CD8-positive, alpha-beta T cell (primary cell): ENCODE measurements at places on chromosomes 4 and X.

- no peak for DNase-seq
Observed at GRCh38 chrX:12327836-12328235, 189.6 kb downstream of the FRMPD4 start.

DNA sequence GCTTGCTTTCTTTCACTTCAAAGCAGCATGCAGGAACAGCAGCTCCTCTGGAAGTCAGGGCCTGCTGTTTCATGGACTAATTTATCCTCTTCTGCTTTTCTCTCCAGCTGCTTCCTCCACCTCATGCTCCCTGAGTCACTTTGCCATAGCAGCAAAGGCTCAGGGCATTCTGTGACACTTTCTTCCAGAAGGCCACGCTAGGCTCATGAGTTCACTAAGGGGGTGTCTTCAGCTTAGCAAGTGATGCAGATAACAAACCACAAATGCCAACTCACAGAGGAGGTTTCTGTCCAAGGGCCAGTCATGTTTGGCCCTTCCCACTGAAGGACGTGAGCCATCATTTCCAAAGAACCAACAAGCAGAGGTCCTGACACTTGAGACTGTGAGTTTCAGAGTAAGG, 200.2 kb downstream of the ADGRA3 start:
- no peak for DNase-seq

DNA sequence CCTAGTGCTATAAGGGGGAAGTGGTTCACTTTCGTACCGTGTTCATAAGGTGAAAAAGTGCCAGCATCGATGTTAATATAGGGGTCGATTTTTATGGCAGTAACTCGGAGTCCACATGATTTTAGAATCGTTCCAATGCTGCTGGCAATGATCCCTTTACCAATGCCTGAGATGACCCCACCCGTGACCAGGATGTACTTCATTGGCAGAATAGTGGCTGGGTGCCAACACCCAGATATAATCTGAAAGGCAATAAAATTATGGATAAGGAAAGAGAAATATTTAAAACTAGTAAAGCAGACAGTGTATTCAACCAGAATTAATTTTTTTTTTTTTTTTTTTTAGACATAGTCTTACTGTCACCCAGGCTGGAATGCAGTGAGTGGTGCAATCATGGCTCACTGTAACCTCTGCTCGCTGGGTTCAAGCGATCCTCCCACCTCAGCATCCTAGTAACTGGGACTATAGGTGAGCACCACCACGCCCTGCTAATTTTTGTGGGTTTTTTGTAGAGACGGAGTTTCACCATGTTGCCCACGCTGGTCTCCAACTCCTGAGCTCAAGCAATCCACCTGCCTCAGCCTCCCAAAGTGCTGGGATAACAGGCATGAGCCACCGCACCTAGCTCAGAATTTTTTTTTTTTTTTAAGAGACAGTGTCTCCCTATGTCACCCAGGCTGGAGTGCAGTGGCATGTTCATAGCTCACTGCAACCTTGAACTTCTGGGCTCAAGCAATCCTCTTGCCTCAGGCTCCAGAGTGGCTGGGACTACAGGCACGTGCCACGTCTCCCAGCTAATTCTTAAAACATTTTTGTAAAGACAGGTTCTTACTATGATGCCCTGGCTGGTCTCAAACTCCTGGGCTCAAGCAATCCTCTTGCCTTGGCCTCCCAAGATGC, 9.5 kb downstream of the CTPS2 start:
- no peak for DNase-seq

DNA sequence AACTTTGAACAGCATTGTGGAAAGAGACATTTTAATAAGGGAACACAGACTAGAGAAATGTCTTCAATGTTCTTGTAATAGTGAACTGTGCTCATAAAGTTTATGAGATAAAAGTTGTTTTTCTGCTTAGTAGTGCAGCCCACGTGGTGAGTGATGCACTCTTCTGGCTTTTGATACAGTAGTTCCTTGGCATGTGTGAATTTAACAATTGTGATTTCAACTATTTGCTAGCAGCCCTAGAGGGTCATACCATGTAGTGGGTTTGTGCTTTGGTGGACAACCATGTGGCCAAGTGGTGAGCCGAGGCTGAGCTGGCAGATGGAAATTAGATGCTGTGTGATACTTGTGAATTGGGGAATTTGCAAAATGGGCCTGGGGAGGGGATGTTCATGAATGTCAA, 116.2 kb upstream of the SLC4A4 start:
- no peak for DNase-seq

DNA sequence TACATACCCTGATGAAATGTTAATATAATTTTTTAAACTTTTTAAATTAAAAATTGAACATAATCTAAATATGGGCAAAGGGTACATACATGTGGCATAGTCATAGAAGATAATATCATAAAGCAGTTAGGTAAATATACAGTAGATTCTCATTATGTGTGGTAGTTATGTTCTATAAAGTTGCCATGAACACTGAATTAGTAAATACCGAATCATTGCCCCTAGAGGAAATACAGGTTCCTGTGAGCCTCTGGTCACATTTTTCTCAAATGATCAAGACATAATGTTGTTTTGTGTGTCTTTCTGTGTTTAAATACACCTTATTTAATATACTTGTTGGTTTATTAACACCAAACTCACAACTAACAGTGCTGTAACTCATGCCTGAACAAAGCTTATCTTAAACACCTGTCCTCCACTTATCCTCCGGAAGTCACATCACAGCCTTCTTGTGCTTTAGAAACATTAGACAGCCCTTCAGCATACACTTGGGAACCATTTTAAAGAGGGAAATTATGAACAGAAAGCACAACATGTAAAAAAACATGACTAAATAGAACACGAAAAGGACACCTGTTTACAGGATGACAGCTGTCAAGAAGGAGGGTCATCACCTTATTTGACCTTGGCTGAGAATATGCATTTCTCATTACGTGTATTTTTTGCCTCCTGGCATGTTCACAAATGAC, 169.4 kb upstream of the NAP1L5 start:
- no peak for DNase-seq

- DNase-seq, result no peak
Observed at GRCh38 chr4:103998756-103999155, 279.0 kb upstream of the TACR3 start.

DNA sequence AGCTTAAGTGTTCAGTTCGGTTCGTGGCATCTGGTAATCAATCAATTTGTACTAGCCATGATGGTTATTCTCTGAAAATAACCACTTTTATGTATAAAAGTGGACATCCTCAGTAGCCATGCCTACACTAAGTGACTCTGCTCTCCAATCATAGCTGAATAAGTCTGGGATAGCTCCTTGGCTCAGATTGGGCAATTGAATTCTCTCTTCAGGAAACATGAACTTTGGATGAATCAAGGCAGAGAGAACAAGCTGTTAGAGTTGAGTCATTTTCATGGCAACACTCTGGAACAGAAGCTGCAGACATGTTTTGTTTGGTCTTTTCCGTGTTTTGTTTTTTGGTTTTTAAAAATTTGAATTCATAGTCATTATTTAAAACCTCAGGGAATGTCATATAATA, 66.8 kb upstream of the TMEM164 start:
- no peak for DNase-seq

DNA sequence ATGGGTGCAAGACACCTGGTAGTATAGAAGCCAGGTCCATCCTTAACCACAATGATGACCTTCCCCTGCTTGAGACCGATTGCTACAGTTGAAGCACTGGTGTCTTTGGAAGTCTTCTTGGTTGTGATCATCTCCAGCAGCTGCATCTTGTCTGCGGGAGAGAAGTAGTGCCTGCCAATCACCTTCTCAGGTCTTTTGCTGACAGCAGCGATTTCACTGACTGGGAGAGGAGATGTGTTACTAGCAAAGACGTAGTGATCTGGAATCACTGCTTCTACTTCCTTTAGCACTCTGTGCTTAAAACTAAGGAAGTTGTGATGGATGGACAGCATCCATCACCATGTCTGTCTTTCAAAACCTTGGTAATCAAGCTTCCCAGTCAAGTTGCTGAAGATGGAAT, 25.9 kb downstream of the CPE start:
- no peak for DNase-seq

- DNase-seq, result no peak
Observed at GRCh38 chr4:124997991-124998390, 285.5 kb upstream of the ANKRD50 start.

DNA sequence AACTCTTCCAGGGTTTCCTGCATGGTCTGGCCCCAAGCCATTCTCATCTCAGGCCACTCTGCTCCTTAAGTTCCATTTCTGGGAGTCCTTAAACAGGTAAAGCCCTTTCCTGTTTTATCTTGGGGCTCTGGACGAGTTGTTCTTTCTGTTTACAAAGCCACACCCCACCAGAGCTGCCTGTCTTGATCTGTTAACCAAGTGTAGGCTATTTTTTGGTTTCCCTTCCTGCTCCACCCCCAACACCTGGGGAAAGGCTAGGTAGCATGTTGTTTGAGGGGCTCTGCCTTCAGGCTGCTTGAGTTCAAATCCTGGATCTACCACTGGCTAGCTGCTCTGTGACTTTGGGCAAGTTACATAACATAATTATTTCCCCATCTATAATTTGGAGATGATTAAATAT, 40.0 kb downstream of the ERVMER34-1 start:
- DNase-seq, result no peak

DNA sequence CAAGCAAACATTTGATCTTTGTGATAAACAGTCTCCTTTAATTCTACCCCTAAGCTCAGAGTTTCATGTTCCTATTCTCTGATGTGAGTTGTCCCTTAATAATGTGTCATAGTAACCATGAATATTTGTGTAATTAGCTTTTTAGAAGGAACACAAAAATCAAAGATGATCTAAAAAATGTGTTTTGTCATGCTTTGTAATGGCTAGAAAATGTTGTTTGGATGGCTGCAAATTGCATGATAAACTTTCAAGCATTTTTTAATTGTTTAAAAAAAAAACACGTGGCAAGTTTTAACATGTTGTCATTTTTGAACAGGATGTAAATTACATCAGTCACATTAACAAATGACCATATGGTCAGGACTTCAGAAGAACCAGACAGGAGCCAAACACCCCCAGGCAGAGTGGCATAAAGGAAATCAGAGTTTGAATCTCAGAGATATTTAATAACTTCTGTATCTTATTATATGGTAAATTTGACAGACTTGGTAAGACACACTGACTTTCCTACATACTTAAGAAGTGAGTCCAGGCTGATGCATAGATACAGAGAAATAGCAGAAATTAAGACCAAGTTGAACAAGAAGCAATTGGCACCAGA, 223.9 kb upstream of the VEGFC start:
- DNase-seq, result no peak

DNA sequence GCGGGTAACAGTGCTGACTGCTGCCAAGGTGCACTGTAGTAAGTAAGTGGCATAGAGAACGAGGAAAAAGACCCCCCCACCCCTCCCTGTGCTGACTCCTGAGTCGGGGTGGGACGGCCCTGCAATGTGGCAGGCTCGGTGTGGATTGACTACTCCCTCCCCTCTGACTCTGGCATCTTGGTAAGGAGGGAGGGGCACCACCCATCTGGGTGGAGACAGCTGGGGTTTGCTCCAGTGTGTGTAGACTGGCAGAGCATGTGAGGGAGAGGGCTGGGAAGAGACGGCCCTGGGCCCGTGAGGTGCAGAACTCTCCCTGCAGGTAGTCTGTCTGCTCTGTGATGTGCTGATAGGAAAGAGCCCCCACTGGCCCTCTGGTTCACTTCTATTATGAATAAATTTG, 31.0 kb downstream of the NSG1 start:
- DNase-seq, result no peak

- no peak for DNase-seq
Observed at GRCh38 chrX:101117701-101118100, 19.7 kb downstream of the CENPI start.

GRCh38 chrX:66074920-66075879, 35.3 kb upstream of the VSIG4 start:
- peak; percentile 20 for DNase-seq

GRCh38 chr4:99655308-99656081, 2.1 kb downstream of the C4orf54 start:
- DNase-seq, result no peak

DNA sequence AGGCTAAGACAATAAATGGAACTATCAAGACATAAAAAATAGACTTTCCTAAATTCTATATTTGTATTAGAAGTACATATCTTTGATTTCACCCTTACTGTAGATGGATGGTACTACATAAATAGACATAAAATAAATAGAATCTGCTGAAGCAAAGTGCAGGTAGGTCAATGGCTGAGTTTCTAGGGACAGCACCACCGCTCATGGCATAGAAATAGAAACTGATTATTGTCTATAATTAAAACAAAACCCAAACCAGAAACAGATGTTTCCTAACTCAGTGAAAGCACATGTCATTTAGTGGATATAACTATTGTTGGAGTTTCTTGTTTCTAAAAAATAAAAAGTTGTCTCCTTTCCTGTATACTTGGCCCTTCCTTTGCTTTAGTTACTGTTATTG, 387.3 kb upstream of the ADGRL3 start:
- no peak for DNase-seq

GRCh38 chrX:40104985-40105834, 7.5 kb upstream of the BCOR start:
- DNase-seq, result peak; percentile 65

DNA sequence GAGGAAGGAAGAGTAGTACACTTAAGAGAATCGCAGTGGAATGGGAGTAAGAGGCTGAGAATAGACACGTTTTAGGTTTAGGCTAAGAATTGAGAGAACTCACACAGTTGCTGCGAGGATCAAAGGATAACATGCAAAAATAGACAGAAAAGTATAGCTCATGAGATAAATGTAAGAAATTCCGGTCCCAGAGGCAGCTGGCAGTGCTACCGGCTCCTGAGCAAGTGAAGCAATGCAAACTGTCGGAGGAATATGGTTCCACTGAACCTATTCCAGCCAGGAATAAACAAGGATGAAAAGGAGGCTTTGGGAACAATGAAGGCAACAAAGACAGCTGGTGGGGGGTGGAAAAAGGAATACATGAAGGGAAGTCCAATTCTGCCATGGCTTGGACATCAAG, 191.8 kb downstream of the QDPR start:
- no peak for DNase-seq

- DNase-seq, result no peak
Observed at GRCh38 chrX:20595928-20596575, 329.3 kb upstream of the RPS6KA3 start.

GRCh38 chrX:49844611-49845010, 15.5 kb downstream of the PAGE4 start:
- DNase-seq, result no peak

DNA sequence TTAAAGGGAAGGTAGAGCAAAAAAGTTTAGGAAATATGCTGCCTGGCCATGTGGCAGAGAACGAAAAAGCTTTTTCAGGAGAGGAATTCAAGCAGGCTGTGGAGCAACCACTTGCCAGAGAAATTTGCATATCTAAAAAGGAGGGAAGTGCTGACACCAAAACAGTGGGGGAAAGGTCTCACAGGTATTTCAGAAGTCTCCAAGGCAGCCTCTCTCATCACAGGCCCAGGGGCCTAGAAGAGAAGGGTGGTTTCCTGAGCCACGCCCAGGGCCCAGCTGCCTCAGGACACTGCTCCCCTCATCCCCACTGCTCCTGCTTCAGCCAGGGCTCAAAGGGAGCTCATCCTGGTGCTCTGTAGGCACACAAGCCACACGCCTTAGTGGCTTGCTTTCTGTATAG, 29.9 kb upstream of the STS start:
- DNase-seq, result no peak

DNA sequence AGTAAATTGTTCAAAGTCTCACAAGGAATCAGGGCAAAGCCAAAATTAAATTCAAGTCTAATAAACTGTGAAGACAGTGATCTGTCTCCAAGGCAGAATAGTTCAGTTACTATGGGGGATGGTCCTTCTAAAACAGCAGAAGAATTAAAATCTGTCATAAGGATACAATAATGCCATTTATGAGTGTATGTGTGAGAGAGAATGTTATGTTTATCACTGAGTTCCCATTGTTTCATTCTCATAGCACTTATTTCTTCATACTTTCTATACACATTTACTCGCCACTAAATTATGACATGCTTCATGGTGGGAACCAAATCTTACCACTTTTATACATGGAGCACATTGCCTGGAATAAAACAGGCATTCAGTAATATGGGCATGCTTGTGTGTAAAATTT, 102.5 kb downstream of the AMMECR1 start:
- no peak for DNase-seq
